Stimulated activated CD4-positive, alpha-beta T cell treated with anti-CD3 and anti-CD28 coated beads, TNF-alpha, amount 100 ng/mL, for 24 hours (primary cell): ENCODE measurements at places on chromosomes 7 and 10.
A peak's percentile ranks its signal among the peaks of the same experiment; 100 is the strongest.

- DNase-seq = no peak
Measured at GRCh38 chr7:24504040-24504439, 69.2 kb upstream of the PALS2 start.

DNA sequence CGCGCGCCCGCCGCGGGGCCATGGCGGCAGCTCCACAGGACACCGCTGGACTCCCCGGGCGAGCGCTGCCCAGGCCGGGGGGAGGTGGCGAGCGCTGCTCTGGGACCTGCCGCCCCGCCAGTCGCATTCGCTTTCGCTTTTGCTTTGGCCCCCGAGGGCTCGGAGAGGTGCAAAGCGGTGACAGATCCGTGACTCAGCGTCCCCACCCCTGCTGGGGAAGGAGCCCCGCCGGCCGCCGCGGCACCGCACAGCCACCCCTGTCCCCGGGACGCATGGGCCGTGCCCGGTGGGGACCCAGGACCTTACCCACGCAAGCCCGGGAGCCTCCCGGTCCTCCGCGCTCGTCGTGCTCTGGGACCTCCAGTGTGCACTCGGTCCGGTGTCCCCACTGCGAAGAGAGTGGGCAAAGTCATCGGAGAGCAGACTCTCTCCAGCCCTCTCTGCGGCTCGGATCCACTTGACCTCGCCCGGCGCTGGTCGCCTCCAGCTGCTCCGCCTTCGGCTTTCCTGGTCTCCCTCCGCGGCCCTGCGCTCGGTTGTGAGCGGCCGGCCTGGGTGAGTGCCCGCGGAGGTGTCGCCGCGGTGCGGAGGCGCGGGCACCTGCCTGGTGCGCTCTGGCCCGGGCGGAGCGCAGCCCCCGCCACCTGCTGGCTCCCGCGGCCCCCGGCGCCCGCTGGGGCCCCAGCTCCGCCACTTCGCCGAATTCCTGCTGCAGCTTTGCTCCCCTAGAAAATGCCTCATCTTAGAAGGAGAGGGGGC lies at the start of gene IL15RA:
Gene IL15RA (minus strand): TSS at position 73 of the 759 bp plus-strand sequence. CDS start 51 bp downstream, at position 22.
- DNase-seq = peak; percentile 80

DNA sequence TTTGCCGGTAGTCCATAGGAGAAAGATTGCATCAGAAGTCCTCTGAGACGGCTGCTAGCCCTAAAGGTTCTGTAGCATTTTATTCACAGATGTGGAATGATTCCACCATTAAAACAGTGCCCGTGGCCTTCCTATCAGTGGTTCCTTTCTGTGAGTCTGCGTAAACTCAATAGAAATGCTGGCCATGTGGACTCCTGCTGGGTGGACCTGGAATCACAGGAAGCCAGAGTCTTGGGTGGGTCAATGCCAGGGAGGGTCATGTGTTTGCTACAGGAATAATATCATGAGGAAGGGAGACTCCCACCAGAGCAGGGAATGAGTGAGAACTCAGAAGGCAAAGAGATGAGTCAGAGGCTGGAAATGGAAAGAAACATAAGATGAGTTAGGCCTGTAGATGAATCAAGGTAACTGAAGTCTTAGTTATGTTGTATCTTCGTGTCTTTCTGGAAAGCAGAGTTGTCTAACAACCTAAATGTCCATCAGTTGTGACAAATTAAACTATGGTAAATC lies 410.4 kb upstream of the AUTS2 start:
- no peak for DNase-seq

DNA sequence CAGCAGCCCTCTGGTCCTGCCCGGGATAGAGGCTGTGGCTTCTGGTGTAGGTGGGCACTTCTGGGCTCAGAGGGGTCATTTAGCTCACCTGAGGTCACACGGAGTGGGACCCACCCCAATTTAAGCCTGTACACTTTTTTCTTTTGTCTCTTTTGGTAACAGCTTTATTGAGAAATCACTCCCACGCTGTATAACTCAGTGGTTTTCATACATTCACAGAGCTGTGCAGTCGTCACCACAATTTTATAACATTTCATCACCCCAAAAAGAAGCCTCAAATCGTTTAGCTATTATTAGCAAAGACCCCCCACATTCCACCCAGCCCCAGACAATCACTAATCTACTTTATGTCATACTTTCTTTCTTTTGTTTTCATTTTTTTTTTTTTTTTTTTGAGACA lies 62.3 kb downstream of the LHPP start:
- DNase-seq = no peak

- no peak for DNase-seq
Measured at GRCh38 chr10:88995156-88995876, 4.7 kb downstream of the FAS start.

- DNase-seq = no peak
Measured at GRCh38 chr10:110916554-110917346, 2.2 kb downstream of the BBIP1 start.
